ENCODE measurements at places on chromosomes 16 and 17.

DNA sequence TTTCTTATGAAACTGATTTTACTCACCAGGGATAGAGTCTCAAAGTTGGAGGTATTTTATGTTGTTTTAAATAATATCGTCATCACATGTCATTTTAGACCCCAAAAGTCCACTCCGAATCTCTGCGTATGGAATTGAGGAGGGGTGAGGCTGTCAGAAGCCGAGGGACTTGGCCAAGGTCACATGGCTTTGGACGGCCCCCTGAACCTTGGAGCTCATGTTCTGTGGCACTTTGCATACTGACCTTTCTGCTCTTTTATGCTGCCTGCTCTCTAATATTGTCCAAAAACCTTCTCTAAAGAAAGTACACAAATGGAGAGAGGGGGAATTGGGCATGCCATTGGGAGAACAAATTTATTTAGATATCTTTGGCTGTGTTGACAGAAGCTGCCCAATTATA lies 700.0 kb downstream of the WWOX start:
- no peak for DNase-seq

GRCh38 chr17:76709077-76709950 lies 1.5 kb downstream of the MXRA7 start:
- DNase-seq, result no peak

GRCh38 chr16:86584726-86585721 lies 6.7 kb downstream of the FOXL1 start:
- no peak for DNase-seq

GRCh38 chr17:78875363-78876093 lies 27.5 kb downstream of the CEP295NL start:
- no peak for DNase-seq

- DNase-seq, result no peak
Observed at GRCh38 chr16:57620335-57621231, 7.8 kb upstream of the ADGRG1 start.

DNA sequence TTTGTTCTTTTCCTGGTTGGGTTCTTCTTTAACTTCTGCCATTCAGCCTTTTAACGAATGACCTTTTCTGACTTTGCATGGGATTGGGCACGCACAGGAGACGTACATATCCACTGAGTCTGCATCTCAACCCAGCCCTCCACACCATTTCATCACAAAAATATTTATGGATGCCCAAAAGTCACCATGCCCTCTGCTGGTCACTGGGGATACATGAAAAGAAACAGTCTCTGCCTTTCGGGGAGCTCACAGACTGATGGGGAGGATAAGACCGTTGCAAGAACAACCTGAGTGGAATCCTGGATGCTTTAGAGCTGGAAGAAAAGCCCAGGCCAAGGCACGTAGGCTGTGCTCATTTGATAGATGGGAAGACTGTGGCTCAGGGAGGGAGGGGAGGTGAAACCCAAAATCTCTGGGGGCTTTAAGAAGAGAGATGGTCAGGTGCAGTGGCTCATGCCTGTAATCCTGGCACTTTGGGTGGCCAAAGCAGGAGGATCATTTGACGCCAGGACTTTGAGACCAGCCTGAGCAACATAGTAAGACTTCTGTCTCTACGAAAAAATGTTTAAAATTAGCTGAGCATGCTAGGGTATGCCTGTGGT lies 7.9 kb upstream of the MT2A start:
- no peak for DNase-seq

GRCh38 chr16:2867661-2867986 lies 9.7 kb upstream of the PRSS22 start:
- no peak for DNase-seq

- no peak for DNase-seq
Observed at GRCh38 chr17:54754560-54754959, 146.1 kb upstream of the TOM1L1 start.

- DNase-seq, result no peak
Observed at GRCh38 chr16:23837553-23838308, 1.9 kb downstream of the PRKCB start.

DNA sequence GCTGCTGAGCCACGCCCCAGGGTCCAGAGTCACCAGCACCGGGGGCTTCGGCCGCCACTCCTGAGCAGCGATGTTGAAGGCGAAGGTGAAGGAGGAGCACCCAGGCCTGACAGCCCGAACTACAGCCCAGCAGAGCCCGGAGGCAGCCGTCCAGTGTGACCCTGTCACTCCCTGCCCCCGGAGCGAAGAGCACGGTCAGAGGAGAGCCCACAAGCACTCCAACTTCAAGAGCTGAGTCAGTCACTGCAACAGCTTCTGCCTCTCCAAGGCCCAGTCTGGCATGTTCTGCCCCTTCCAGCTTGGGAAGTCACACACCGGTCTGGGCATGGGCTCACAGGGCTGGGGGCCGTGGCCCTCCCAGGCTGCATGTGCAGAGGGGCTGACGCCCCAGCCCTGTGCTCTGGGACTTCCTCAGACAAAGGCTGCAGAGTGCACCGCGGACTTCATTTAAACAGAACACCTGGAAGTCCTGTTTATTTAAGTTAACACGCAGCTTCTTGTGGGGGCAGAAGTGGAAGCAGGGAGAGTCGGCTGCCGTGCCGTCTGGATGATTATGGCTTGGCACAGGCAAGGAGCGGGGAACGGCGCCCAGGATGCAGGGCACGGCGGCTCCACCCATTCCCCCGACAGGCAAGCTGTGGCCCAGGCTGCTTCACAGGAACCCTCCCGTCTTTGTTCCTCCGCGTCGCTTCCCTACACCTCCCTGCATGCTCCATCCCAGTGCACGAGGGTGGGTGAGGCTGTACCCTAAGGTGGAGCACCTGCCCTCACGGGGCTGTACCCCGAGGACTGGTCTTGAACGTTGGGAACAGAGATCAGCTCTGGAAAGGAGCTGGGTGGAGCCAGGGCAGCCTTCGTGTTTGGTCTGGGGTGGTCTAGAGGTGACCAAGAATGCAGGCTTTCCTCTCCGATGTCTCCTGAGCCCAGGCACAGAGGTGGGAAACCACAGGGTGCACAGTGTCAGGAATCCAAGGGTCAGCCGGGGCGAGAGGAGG lies 68.9 kb upstream of the METRNL start:
- DNase-seq, result no peak

GRCh38 chr16:89061086-89061485 lies 32.6 kb upstream of the ACSF3 start:
- no peak for DNase-seq

GRCh38 chr17:10802496-10803284 lies 1.2 kb downstream of the TMEM238L start:
- no peak for DNase-seq

- DNase-seq, result no peak
Observed at GRCh38 chr17:27591986-27592385, 39.0 kb upstream of the LGALS9 start.

DNA sequence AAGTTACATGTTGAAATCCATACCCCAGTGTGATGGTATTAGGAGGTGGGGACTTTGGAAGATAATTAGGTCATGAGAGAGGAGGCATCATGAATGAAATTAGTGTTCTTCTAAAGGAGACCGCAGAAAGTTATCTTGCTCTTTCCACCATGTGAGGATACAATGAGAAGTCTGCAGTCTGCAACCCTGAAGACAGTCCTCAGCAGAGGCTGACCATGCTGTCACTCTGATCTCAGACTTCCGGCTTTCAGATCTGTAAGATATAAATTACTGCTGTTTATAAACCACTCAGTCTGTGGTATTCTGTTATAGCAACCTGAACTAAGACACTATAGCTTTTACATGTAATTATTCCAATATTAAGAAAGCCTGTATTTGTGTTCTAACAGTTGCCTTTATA lies 116.7 kb upstream of the CES5A start:
- no peak for DNase-seq

DNA sequence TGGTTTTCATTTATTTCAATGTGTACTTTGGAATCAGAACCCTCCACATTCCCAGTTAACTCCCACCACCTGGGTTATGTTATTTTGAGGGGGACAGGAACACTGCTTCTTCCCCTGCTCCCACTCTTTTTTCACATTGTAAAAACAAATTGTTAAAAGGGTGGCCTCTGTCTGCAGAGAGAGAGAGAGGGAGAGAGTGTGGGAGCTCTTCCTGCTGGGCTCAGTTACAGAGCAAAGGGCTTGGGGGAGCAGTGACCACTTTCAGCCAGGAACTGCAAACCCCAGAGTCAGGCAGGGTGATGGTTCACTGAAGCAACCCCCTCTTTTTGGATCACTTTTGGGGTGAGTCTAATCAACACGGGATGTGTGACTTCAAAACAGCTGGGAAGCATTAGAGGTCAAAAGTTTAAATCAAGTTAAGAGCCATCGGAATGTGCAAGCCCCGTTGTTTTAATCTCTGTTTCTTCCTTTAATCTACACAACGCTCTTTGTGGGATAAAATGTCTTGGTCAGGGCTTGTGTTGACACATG lies 577.0 kb upstream of the CDH11 start:
- no peak for DNase-seq

GRCh38 chr17:19247473-19247872 lies 10.3 kb downstream of the EPN2 start:
- DNase-seq, result no peak

GRCh38 chr16:85652431-85653221 lies 36.1 kb downstream of the GINS2 start:
- no peak for DNase-seq

DNA sequence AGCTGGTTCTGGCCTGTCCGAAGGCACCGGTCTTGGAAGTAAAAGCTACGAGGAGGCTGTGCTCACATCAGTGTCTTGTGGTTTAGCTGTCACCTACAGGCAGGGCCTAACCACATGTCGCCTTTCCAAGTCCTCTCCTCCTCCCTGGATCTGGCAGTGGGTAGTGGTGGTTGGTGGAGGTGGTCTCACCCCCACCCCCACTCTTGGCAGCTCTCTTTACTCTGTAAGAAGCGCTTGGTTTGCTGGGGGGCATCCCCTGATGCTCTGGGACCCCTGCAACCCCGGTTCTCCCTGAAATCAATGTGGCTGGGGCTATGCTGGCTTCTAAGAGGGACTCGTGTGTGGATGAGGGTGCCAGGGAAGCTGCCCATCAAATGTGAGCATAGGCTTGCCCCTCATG lies 68.3 kb downstream of the WIPI1 start:
- no peak for DNase-seq

- no peak for DNase-seq
Observed at GRCh38 chr17:15509095-15509494, 41.7 kb upstream of the CDRT4 start.

DNA sequence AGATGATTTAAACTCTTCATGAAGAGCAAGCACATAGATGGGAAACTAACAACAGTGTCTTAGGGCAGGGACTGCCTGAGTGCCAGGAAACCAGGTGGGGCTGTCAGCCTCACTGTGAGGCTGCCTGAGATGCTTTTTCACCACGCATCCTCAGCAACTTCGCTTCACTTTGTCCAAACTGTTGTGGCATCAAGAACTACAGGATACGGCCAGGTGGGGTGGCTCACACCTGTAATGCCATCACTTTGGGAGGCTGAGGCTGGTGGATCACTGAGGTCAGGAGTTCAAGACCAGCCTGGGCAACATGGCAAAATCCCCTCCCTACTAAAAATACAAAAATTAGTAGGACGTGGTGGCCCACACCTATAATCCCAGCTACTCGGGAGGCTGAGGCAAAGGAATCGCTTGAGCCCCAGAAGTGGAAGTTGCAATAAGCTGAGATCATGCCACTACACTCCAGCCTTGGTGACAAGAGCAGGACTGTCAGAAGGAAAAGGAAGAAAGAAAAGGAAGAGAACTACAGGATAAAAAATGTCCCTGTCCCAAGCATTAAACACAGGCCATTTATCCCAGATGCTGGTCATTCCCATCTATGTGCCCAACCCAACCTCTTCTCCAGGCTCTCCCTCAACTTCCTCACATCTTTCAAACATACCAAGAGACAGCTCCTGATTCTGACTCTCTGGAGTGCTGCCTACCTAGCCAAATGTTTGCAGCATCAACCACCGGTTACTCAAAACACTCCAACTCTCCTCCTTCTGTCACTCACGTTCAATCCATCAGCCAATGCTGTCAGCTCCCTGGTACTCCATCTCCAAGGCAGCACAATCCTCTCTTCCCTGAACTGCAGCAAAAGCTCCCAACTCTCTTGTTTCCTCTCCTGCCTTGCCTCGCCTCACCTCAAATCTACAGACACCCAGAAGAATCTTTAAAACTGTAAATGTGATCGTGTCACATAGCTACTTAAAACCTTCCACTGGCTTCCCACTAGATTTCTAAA lies 1.6 kb downstream of the EIF4A3 start:
- DNase-seq, result no peak

DNA sequence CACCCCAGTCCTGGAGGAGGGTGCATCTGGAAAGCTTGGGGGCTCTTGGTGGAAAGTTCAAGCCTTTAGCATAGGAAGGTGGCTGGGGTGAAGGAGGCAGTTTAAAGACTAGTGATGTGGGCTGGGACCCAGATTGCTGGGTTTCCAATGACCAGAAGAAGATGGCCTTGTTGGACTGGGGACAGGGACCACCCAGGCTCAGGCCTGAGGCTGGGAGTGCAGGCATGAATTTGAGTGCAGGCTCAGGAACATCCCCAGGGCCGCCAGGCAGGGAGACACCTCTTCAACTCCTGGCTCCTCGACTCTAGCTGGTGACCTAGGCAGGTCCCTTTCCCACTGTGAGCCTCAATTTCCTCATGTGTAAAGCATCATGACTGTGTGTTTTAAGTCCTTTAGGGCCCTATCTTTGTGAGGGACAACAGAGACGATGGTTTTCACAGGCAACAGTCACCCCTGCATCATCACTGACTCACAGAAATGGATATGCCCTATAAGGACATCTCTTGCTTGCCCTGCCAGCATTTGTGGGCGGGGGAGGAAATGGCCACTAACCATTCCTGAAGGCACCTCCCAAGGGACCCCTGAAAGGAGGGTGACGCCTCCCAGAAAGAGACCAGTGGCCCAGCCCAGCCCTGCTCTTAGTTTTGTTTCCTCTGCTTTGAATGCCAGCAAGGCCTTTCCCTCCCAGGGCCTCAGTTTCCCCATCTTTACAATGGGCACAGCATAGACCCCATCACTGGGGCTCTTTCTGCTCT lies 11.1 kb downstream of the NLRC5 start:
- peak; percentile 40 for DNase-seq

GRCh38 chr17:31484821-31485220 lies 93.3 kb downstream of the RAB11FIP4 start:
- no peak for DNase-seq

DNA sequence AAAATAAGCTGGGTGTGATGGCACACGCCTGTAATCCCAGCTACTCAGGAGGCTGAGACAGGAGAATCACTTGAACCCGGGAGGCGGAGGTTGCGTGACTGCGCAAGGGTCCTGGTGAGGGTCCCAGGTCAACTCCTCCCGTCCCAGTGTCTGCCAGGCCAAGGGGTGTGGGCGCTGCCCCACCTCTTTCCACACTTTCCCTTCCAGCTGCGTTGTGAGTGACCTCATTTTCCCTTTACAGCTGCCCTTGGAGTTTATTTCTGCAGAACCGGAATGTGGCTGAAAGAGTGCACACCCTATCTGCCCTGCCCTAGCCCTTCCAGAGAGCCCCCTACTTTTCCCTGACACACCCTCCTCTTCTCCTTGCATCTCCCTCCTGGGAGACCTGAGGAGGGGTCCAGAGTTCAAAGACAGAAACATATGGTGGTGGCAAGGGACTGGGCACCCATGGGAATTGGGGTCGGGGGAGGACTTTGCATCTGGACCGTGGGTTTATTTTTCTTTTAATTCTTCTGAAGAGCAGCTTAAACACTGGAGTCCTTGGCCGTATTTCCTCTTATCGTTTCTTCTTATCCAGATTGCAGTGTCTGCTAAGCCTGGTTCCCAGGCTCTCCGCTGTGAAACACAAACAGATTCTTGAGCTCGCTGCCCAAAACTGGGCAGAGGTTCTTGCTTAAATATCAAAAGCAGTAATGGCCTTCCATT lies 20.9 kb downstream of the MRC2 start:
- no peak for DNase-seq

- DNase-seq, result no peak
Observed at GRCh38 chr17:57531648-57532504, 213.2 kb downstream of the CCDC182 start.
